ENCODE measurements at places on chromosomes 13 and 19.

GRCh38 chr13:34162544-34162933 is 344.6 kb downstream of the RFC3 start:
- DNase-seq, result no peak

GRCh38 chr19:44164673-44165512 is at the start of gene ZNF226:
Gene ZNF226, plus strand, starts transcription at chr19:44165100. Its CDS starts 4,981 bp downstream, at chr19:44170081.
- DNase-seq, result peak; percentile 95

DNA sequence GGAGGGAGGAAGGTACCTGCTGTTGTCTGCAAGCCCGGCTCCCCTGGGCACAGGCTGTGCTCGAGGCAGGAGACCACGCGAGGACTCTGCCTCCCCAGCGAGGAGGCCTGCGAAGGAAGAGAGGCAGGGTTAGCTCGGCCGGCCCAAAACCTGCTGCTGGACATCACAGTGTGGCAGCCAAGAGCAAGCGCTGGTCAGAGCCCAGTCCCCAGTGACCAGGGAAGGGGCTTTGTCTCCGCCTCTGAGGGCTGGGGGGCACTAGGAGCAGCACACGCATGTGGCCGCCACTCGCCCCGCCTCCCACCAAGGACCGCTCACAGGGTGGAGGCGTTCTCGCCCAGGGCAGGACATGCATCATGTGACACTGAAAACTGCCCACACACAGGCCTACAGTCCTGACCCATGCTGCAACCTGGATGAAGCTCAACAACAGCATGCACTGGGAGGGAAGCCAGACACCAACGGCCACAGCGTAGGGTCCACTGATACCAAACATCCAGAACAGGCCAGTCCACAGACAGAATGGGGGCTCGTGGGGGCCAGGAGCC is 8.5 kb downstream of the MIER2 start:
- no peak for DNase-seq

DNA sequence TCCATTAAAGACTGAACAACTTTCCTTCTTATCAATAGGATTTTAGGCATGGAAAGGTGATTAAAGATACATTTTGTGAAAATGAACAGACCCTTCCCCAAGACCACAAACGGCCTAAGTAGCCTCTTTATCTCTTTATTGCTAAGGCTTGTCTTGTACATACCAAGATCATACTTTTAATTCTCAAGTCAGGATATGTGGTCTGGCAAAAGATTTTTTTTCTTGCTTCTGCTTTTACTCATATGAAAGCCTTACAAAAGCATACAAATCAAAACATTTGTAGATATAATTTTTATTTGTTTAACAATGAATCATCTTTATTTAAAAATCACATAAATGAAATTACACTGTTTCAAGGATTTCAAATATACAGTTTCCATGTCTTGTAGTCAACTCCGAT is 35.8 kb downstream of the TGDS start:
- no peak for DNase-seq

DNA sequence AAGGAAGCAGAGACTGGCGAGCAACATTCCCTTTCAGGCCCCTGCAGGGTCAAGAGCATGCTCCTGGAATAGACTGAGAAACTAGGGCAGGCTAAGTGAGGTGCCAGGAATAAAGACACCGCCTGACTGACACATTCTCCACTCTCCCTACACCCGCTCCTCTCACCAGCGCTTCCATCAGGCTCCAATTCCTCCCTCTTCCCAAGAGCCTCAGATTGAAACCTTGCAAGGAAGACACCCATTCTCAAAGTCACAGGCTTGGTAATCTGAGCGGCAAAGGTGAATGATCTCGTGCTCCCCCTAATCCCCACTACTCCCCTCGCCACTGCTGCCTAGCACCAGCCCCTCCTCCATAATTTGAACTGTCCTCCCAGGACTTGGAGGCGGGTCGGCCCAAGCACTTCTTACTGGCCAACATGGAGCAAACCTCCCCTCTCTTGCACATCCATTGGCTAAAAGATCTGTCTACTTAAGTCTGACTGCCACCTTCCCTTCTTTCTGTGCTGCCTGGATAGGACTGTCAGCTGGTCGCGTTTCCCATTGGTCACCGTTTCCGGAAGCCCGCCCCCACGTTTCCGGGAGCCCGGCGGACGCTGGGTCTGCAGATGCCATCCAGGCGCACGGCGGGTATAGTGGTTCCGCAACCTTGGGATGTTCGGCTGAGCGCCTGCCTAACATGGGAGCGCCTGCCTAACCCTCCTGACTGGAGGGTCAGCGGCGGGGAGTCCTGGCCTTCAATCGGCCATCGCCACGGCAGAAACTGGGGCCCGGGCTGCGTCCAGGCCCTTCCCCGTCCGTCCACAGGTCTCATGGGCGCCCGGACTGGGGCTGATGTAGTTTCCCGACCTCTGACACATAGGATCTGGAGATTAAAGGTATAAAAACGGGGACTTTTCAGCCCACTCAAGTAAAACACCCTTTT is 33.6 kb downstream of the ZNF383 start:
- no peak for DNase-seq

DNA sequence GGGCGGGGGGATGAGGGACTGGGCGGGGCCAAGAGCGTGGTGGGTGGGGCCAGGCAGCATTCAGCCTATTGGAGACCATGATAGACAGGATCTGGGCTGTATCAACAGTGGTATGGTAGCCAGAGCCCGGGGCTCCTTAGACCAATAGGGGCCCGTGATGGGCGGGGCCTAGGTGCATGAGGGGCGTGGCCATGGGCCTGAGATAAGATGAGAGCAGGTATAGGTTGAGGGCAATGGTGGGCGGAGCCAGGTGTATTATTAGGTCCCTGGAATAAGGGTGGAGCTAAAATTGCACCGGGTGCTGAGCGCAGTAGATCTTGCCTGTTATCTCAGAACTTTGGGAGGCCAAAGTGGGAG is 5.3 kb downstream of the ABCA7 start:
- peak; percentile 50 for DNase-seq

GRCh38 chr13:48784916-48785548 is 131.3 kb downstream of the CYSLTR2 start:
- DNase-seq, result no peak

DNA sequence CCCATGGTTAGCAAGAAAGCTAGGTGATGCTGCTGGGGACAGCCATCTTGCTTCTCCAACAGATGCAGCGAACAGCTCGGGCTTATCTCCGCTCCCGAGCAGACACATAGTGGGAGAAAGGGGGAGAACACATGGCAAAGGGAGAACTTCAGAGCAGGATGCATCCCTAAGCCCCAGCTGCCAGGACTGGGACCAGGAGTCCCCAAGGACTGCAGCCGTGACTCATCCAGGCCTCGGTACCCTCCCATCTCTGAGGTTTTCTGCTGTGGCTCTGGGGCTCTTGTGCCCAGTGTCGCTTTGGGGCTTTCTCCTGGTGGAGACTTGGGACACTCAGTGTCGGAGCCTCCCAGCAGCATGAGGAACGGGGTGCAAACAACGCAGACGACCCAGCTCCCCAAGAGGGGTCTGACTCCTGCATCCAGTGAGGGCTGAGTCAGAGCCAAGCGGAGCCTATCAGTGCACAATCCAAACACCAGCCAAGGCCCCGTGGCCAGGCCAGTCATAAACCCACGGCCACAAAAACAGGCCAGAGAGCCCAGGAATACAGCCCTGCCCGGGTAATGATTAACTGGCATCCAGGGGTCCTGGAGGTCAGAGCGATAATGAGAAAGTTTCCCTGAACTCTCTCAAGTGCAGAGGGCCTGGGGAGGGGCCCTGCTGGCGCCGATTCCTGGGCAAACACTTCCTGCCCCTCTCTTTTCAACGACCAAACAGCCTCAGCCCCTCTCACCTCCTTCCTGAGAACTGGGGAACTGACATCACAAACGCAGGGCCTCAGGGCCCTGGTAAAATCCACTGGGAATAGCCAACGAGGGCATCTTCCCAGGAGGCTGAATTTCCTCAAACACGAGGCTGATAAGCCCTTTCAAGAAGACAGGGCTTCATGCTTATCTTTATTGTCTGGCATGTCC is 202.9 kb downstream of the USP12 start:
- peak; percentile 91 for DNase-seq

- DNase-seq, result no peak
These were observed 348.2 kb downstream of the KCTD12 start for GRCh38 chr13:76538004-76538403.
